ENCODE measurements at places on chromosomes 6 and 20.
A peak's percentile ranks its signal among the peaks of the same experiment; 100 is the strongest.

GRCh38 chr6:91569071-91569470, 982.2 kb upstream of the MAP3K7 start:
- DNase-seq: no peak

GRCh38 chr6:89536231-89536630, 102.3 kb downstream of the LYRM2 start:
- no peak for DNase-seq

DNA sequence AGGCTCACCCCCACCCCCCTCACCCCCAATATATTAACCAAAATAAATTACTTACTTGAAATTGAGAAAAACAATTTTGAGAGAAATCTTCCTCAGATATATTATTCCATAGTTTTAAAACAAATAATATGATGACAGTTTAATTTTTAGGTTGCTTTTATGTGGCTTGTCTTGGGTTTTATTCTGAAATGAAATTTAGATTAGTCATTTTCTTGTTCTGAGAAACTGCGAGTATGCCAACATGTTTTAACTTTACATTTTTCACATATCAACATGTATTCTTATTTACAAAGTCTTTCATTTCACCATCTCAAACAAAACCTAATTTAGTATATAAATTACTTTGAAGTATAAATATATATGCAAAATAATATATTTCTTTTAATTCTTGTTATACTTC, 11.1 kb downstream of the REV3L start:
- DNase-seq: no peak

- DNase-seq: no peak
These were observed 14.4 kb downstream of the KCNQ5 start for GRCh38 chr6:72636215-72636614.

GRCh38 chr6:22457996-22458395, 111.4 kb upstream of the HDGFL1 start:
- no peak for DNase-seq

- no peak for DNase-seq
These were observed at the start of gene FGD2 for GRCh38 chr6:37005061-37005810. Gene FGD2 (plus strand): TSS chr6:37005655. CDS start chr6:37005818, 163 bp downstream.

GRCh38 chr6:94350833-94351232, 931.5 kb upstream of the EPHA7 start:
- DNase-seq: no peak

DNA sequence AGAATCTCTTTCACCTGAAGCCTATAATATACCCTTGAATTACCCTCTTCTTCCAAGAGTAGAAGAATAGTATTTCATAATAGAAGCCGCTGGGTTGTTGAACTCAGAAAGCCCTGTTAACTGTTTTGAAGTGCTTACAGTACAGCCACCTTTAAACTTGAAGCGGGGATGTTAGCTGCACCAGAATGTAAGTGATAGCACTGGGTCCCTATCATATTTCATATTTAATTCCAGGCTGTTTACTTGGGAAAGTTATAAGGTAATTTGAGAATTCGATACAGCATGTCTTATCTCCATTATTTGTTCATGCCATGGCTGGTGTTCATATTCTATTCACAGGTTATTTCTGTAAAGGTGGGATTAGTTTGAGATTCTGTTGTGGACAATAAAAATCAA, 63.5 kb upstream of the VSTM2L start:
- no peak for DNase-seq

DNA sequence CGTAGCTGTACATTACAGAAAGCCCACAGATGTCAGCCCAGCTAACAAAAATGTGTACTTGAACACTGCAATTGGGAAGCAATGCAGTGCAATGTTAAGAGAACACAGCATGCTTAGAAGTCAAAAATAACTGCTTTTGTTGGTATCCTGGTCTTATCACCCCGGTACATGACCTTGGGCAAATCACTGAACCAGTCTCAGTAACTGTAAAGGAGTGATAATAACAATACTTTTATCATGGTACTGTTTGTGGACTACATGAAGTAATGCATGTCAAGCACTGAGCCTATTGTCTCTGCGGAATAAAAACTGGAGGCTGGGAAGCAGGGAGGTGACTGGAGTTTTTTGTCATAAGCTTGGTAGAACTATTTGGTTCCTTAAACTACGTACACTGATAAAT, 44.7 kb upstream of the SPDEF start:
- DNase-seq: no peak

- no peak for DNase-seq
These were observed 523.9 kb upstream of the POU3F2 start for GRCh38 chr6:98310443-98310842.

- no peak for DNase-seq
These were observed 206.3 kb downstream of the COL19A1 start for GRCh38 chr6:70072540-70073179.

DNA sequence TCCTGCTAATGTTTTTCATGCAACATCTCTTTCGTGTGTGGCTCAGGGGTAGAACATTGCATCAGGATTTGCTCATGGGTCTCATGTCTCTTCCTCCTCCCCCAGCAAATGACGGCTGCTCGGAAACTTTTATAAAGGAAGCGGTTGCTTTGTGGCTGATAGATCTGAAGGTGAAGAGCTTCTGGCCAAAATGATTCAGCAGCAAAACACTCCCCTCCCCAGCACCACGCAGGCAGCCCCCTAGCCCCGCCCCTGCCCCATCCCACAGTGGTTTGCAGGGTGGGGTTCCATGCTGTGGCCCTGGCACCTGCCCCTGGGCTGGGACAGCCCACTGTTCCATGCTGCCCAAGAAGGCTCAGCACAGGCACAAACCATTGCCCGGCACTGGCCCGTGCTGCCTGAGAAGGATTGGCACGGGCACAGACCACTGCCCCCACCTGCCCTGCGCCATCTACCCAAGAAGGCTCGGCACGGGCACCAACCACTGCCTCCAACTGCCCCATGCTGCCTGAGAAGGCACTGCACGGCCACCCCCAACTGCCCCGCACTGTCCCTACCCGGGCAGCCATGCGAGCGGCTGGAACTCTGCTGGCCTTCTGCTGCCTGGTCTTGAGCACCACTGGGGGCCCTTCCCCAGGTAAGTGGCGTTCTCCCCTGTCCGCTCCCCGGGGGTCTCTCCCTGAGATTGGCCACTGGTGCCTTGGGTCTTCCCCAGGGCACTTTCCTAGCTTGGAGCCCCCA, at the start of gene CST7:
TSS of gene CST7 (plus strand) at position 331 of the 741 bp plus-strand sequence. CDS start at position 568, 237 bp downstream.
- peak; percentile 47 for DNase-seq

DNA sequence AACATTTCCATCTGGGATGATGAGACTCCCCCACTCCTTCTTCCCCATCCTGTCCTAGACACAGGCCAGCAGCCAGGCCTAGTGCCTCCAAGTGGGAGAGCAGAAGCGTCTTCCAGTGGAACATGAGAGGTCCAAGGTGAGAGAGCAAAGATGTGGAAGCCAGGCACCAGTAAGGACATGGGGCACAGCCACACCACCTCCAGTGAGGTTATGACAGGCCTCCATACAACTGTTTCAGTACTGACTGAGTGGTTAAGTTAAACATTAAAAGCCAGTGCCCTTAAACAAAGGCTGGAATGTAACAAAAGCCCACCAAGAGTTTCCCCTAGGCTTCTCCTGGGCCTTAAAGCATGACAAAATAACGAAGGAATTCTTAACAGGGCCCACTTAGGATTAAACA, 5.3 kb downstream of the ZBTB24 start:
- no peak for DNase-seq

GRCh38 chr6:99241905-99242534, 107.5 kb downstream of the FAXC start:
- DNase-seq: no peak

DNA sequence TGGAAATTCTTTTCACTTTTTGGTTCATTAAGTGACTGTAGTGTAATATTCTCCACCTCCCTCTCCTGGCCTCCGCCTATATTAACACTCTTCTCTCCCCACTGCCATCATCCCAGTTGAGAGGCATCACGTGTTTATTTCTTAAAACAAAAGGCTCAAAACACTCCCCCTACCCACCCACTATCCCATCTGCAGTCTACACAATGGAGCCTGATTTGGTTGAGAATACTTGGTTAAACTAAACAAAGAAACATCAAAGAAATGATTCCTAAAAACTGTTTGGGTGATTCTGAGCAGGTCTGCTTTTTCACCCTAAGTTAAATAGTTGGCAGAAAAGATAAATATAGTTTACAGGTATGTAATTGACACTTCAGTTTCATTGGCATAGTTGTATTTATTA, 5.9 kb downstream of the TFAP2B start:
- no peak for DNase-seq

- no peak for DNase-seq
These were observed 24.0 kb downstream of the RNF146 start for GRCh38 chr6:127290391-127291265.

DNA sequence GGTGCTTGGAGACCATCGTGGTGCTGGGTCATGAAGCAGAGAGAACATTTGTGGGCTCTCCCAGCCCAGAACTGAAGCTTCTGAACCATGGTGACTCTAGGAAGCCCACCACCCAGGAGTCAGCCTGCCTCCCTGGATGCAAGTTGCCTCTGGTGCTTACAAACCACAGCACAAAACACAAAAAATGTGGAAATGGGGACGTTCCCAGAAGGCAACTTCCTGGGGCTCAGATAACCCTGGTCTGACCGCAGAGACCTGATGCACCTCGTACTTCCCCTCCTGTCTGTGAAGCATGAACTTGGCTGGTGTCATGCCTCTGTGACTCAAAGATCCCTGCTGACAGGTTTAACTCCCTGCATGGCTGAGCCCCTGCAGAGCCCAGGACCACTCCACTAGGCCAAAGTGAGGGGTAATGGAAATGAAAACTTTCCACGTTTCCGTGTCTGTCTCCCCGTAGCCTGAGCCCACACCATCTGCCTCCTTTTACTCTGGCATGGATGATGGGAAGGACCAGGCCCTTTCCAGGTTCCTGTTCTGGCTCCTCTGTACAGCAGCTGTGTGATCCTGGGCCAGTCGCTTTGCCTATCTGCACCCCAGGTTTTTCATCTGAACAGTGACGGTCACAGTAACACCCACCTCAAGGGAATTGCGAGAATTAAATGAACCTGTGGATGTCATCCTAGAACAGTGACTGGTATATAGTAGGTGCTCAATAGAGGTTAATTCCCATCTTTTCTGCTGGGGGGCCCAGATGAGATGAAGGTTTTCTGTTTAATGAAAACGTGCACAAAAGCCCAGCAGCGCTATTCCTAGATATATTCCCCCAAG, 57.7 kb downstream of the PPP1R16B start:
- DNase-seq: no peak

DNA sequence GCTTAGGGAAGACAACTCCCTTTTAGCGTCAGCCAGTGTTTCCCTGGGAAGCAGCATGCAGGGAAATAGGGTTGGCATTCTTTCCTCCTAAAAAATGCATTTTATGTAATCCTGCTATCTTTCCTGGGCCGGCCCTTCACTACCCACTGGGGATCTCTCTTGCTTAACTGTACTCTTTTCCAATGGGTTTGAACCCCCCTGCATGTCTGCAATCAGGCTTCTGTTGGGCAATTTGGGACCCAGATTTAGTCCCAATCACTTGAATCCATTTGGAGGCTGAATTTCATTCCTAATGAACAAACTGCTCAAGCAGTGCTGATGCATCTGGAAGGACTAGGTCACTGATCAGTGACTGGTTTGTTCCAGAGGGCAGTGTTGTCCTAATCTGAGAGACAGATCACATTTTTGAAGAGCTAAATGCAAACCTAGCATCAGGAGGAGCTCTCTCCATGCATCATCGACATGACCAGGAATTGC, 152.0 kb downstream of the TSHZ2 start:
- DNase-seq: peak; percentile 36

DNA sequence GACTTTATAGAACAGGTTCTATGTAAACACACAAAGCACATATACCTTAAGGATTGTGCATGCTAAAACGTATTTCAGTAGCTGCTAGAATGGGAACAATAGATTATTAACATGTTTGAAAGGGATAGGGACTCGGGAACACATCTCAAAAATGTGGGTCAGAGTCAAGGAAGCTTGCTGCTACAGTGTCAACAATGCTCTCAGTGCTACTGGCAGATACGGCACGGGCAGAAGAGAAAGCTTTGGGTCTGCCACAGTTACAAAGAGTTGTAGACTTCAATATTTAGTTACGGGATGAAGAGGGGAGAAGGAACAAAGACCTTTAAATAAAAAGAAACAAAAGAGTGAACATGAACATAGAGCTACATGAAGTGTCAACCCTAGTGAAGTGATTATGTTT, 170.5 kb downstream of the BACH2 start:
- DNase-seq: no peak

- DNase-seq: no peak
These were observed 85.6 kb upstream of the BEND6 start for GRCh38 chr6:56869346-56869745.

DNA sequence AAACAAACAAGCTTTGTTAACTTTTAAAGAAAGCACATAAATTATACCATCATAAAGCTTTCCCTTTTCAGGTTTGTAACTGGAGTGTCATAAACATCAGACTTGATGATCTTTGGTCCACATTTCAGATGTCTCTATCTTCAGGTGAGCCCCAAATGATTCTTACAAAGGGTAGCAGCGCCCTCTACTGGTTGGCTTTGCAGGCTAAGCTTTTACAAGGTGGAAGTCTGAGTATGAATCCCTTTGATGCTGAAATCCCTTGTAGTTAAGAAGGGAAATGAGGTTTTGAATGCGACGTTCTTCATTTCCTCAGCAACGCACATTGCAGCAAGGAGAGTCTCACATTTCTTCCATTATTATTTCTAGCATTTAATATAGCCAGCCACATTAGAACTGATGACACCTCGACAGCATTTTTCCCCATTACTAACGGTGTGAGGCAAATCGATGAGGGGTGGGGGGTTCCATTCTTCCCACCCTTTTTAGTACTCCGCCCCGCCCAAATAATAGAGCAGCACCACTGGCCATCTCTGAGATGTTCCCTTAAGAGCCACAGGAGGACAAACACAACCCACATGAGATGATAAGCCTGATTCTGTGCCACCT, 126.3 kb upstream of the NT5E start:
- DNase-seq: peak; percentile 88

GRCh38 chr20:3679749-3680700, 1.8 kb downstream of the ADAM33 start:
- DNase-seq: no peak

DNA sequence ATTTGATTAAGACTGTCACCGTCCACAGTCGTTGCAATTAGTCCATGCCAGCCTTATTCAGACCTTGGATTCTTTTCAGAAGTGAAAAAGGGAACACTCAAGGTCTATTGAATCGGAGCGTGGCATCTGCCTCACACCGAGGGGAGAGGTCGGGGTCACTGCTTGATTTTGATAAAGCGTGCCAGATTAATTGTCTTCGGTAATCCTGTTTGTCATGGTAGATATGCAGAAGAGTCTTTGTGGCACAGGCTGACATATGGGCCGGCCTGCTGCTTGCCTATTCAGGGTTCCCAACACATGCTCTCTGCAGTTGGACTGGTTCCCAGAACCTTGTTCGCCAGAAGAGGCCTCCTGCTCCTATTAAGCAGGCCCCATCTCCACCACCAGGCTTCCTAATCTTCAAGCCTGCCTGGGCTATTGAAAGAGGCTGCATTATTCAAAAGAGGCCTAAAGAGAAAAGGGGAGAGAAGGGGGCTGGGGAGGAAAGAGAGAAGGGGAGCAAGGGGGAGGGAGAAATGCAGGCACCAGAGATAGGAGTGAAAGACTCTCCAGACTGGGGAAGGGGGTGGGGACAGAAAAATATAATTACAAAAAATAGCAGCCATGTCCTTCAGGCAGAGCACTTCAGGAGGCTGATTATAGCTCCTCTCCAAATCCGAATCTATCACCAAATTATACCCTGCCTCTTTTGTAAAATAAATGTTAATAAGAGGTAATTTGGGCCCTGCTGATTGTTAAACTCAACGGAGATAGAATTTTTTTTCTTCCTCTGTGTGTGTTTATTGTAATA, 611.3 kb downstream of the HDGFL1 start:
- DNase-seq: peak; percentile 70

GRCh38 chr6:336159-337114, 44.1 kb downstream of the DUSP22 start:
- DNase-seq: no peak

- no peak for DNase-seq
These were observed 395.4 kb downstream of the SAMD5 start for GRCh38 chr6:147903931-147904330.

- DNase-seq: no peak
These were observed 664.8 kb upstream of the GJE1 start for GRCh38 chr6:141467881-141468280.
